Hippocampal formation (tissue), 2 donors: ENCODE measurements at places on chromosomes 6 and 20.

- DNase-seq: no peak
Observed at GRCh38 chr20:50229156-50229607, 38.6 kb downstream of the CEBPB start.

DNA sequence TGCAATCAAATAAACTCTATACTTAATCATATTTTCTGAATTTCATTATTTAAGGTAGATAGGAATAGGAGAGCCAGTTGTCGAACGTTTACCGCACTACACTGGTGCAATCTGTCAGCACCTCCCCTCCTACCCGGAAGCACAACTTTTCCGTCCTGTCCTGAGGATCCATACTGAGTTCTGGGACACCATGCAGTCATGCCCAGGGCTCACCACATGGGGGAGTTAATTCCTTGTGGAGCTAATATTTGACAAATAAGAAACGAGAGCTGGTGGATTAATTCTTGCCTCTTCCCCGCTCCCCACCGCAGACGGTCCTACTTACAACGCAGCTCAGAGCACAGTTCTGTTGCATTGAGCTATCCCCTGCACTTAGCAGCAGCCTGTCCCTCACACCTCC lies 107.7 kb upstream of the RALGAPA2 start:
- DNase-seq: no peak

GRCh38 chr6:87436435-87436834 lies 28.7 kb downstream of the CFAP206 start:
- no peak for DNase-seq

DNA sequence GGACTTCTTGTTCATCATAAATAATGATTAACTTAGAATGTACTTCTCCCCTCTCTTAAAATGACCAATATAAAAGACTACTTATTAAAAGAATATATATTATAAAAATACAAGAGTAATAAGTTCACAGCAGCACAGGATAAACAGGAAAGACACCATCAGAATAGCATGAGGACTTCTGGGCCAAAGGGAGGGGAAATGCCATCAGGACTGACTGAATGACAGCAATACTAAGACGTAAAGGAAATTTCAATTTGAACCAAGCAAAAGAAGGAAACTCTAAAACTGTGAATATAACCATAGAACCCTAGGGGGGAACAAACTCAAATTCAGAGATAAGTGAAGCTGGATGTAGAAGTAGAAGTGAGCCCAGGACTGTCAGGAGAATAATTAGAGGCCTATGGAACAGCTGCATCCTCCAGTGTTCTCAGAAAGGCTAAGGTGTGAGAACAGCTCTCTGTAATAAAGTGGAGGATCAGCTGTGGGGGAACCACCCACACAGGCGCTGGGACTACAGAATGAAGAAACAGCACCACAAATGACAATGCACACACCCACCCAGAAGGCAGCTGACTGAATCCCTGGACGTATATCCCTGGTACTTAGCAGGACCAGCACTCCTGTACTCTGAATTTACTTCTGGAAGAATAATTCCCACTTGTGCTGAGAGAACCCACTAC lies 37.8 kb downstream of the ZHX3 start:
- DNase-seq: no peak

DNA sequence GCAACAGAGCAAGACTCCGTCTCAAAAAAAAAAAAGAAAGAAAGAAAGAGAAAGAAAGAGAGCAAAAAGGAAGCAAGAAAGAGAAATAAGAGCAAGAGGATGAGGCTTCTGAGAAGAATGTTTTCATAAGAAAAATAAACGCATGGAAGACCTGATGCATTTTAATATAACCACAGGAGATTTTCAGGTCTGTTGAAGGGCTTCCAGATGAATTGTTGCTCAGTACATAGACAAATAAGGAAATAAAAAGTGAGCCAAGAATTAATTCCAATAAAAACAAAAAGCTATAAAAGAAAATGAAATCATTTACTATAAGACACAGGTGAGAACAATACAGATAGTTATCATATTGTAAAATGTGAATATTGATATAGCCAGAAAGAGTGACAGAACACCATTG lies 43.5 kb downstream of the PERP start:
- no peak for DNase-seq

- DNase-seq: no peak
Observed at GRCh38 chr20:38303908-38304379, at the start of gene BPI. BPI (plus strand) TSS chr20:38304156; CDS start chr20:38304224, 68 bp downstream.

DNA sequence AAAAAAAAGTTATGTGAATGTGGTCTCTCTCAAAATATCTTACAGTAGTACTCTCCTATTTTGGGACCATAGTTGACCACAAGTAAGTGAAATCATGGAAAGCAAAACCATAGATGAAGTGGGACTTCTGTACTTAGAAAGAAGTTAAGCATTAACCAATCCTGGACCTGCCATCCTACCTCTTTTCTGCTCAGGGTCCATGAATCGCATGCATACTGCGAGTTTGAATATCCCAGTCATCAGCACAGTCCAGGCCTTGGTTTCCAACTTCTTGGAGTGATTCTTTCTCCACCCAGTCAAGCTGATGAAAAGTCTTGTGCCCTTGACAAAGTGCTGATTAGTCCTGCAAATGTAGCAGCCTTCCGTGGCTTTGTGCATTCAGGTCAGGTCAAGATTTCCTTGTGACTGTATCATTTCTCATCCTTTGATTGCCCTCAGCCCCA lies 46.0 kb downstream of the RNF217 start:
- no peak for DNase-seq

DNA sequence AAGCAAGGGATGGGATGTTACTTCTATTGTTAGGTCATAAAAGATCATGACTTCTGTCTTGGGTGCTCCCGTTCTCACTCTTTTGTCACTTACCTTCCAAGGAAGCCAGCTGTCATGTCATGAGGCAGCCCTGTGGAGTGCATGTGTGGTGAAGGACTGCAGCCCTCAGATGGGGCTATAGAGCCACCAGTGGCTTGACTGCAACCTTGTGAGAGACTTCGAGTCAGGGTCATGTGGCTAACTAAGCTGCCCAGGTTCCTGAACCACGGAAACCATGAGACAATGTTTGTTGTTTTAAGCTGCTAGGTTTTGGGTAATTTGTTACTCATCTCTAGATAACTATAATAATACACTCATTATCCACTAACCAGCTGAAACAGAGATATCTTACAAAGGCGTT lies 477.1 kb downstream of the BTBD3 start:
- DNase-seq: no peak

DNA sequence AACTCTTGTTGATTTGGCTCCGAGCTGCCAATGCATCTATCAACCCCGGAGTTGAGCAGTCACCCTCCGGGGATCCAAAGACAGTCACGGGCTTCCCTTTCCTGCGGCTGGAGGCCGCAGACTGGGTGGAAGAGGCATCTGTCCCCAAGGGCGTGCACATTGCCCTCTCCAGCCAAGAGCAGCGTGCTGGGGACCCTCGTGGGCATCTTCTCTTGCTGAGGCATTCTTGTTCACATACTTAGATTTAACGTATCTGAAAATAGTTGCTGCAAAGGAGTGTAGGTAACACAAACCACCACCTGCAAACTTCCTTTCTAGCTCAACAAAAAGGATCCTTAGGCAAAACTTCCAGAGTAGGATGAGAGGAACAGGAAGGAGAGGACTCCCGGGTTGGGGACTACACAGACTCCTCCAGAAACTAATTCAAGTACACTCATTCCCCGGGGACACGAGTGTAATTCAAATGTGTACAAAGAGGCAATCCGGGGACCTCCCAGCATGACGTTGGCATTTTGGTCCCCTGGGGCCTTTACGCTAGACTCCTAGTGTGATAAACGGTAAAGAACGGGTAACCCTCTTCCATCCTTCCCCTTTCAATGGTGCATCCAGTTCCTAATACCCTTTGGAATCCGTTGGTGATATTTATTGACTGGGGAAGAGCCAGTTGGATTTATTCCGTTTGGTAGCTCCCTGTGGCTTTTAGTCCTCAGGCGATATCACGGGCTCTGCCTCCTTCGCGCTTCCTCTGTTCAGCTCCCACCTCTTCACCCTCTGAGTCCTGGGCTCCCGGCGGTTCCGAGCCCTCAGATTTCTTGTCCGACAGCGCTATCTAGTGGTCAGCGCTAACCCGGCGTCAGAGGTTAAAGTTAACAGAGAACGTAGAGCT lies 2.7 kb upstream of the COL12A1 start:
- peak; percentile 70 for DNase-seq

DNA sequence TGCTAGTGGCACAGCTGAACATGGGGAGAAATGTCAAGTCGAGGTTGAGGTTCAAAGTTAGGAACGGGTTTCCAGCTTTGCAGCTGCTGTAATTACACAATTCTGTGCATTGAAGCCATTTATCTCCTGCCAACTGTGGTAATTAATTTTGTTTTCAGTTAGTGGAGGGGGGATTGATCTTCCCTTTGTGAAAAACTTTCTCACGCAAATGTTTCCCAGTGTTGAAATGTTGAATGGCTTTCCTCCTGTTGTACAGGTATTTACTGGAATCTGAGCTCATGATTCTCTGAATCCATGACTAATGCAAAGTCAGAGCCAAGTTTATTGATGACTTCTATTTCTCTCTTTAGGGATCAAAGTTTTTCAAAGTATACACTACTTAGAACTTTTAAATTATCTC lies 198.4 kb upstream of the SLC35B3 start:
- no peak for DNase-seq

- DNase-seq: no peak
Observed at GRCh38 chr6:10668126-10668917, 26.1 kb downstream of the C6orf52 start.

DNA sequence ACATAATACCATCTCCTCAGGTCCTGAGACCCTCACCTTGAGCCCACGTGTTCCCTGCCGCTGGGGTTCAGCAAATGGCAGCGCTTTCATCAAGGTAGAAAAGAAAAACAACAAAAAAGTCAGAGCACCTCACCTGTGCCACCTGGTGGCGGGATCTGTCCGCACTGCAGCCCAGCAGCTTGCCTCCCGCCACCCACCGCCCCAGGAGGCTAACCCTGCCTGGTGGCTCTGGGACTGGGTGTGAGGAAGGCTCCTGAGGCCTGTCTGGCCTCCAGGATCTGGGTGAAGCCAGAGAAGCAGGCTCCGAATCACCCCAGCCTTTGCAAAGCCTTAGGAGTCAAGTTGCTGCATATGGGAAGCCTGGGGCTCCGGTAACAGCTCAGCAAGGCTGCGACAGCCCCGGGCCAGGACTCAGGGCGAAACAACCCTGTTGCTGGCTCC lies 270.8 kb downstream of the BMP7 start:
- DNase-seq: no peak

DNA sequence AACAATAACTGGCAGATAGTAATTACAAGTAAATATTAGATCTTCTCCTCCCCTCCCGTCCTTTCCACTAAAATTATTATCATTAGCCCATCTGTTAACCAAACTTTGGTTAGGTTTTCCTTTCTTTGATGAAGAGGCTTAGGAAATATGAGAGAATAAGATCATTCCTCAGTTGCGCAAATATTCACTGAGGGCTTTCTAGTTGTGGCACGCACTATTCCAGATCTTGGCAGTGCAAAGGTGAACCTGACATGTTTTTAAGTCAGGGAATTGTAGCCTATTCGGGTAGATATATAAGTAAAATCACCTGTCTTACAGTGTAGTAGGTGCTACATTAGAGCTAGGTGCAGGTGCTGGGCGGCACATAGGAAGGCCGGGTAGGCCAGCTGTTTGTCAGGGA lies 31.1 kb downstream of the RNF217 start:
- no peak for DNase-seq

GRCh38 chr6:20771409-20771808 lies 237.2 kb downstream of the CDKAL1 start:
- DNase-seq: no peak

GRCh38 chr20:24109537-24109936 lies 121.0 kb upstream of the GGTLC1 start:
- no peak for DNase-seq

DNA sequence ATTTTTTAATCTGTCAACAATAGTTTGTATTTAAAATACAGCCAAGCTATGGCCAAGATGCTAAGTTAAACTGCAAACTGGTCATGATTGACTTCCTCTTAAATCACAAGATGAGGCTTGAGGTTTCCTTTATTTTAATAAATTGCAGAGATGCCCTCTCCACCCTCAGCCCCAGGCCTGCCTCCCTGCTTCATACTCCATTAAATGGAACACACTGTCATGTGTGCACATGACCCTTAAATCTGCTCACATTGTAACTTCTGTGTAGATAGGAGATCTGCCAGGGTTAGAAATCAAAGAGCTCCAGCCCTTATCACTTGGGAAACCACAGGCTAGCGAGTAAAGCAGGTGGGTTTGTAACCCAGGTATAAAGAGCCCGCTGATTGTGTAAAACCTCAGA lies 20.8 kb downstream of the DUSP22 start:
- DNase-seq: no peak

- DNase-seq: no peak
Observed at GRCh38 chr20:55135923-55136322, 660.5 kb downstream of the DOK5 start.

- no peak for DNase-seq
Observed at GRCh38 chr6:40343318-40343876, 243.8 kb downstream of the LRFN2 start.

DNA sequence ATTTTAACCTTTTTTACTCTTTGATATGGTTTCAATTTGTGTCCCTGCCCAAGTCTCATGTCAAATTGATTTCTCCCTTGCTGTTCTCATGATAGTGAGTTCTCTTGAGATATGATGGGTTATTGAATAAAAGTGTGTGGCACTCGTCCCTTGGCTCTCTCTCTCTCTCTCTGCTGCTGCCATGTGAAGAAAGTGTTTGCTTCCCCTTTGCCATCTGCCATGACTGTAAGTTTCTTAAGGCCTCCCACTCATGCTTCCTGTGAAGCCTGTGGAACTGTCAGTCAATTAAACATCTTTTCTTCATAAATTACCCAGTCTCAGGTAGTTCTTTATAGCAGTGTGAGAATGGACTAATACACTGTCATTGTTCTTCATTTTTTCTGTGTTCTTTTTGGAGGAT lies 48.5 kb downstream of the LIN28B start:
- DNase-seq: no peak

- no peak for DNase-seq
Observed at GRCh38 chr6:52538252-52538900, 38.5 kb downstream of the TRAM2 start.

- DNase-seq: no peak
Observed at GRCh38 chr6:155011809-155012291, 16.7 kb downstream of the TIAM2 start.

- no peak for DNase-seq
Observed at GRCh38 chr6:44086931-44087574, 40.2 kb downstream of the MRPL14 start.

- DNase-seq: no peak
Observed at GRCh38 chr20:25306991-25307903, 59.4 kb downstream of the PYGB start.

DNA sequence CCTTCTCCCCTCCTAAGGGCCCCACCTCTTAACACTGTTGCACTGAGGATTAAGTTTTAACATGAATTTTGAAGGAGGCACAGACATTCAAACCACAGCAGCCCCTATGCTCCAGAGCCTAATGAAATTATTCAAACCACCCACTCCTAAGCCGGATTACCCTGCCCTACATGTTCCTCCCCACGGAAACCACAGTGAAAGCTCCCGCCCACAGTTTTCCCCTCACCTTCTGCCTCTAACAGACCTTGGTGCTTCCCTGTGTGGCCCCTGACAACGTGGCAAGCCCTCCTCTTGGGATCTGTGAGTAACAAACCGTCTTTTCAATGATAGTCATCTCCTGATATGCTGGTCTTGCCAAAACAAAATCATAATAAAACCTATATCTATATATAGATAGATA lies 74.8 kb downstream of the RIN2 start:
- no peak for DNase-seq

- no peak for DNase-seq
Observed at GRCh38 chr20:25230166-25230831, 17.6 kb upstream of the PYGB start.
